ENCODE measurements at places on chromosomes 4 and X.
A peak's percentile ranks its signal among the peaks of the same experiment; 100 is the strongest.

DNA sequence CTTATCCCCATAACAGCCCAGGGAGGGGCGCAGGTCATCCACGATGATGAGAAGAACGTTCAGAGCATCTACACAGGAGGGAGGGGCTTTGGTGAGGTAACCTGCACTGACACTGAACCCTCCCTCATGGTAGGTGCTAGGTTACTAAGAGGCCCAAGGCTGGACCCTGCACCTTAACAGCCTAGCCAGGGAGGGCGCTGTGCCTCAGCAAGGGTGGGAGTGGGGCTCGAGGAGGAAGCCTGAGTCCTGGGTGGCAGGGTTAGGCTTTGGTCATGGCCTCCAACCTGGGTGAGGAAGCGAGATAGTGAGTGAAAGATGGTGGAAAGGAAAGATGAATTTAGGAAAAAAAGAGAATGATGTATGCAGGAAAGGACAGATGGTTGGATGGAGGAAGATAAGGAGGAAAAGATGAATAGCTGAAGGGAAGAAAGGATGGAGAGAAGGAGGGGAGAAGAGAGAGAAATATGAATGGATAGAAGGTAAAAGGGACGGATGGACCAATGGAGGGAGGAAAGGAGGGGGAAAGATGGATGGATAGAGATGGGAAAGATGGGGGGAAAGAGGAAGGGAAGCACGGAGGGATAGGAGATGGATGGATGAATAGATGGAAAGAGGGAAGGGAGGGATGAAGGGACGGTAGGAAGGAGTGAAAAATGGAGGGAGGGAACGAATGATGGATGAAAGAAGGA, 736 bp downstream of the IDS start:
- DNase-seq, result no peak

GRCh38 chrX:154036513-154036912, 16.8 kb upstream of the IRAK1 start:
- no peak for DNase-seq

GRCh38 chr4:27000820-27001219, 140.2 kb downstream of the STIM2 start:
- no peak for DNase-seq

DNA sequence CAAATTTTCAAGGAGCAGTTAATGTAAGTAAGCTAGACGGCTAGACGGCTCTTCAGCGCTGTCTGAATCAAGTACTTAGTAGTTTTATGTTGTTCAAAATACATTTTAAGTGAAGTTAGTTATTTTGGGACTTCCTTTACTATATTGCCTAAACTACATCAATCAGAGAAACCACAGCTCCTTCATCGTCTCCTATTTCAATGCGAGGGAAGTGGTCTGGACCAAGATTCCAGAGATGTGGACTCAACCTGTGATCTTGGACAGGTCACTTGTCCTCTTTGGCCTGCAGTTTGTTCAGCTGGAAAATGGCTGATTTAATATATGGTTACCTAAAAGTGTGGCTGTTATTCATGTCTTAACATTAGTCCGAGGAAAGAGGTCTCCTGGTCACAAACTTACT, 10.6 kb downstream of the ING2 start:
- DNase-seq, result no peak

DNA sequence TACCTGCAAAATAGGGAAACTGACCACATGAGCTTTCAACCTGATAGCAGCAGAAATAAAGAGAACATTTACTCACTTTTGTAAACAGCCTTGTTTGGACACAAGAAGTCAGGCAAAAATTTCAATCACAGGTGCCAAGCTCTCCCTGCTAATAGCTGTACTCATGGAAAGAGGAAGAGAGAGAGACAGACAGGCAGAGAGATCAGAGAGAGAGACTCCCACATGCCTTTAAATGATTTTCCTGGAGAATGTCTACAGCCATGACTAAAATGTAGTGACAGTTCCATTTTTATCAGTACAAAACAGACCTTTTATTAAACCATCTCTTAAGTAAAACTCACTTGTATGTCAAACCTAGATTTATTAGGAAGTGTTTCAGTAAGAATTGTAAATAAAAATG, 752.9 kb downstream of the TRAM1L1 start:
- DNase-seq, result no peak

- peak; percentile 62 for DNase-seq
Observed at GRCh38 chr4:54961357-54961975, 163.9 kb downstream of the KDR start.

GRCh38 chr4:94237271-94237670, 29.6 kb downstream of the SMARCAD1 start:
- DNase-seq, result no peak

DNA sequence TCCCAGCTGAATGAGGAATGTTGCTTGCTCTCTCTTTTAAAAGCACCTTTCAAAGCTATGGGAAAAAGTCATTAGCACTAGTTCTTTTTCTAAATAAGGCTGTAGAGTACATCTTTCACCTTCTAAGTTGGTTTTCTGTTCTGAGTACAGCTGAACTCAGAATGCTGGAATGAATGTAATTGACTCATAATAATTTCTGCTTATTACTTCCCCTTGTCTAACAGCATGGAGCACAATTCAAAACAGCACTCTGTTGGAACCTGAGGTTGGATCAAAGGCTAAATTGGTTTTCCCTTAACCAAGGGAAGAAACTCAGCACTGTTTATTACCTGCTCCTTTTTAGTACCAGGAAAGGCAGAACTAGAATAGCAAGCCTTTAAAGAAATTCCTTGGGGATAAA, 33.5 kb upstream of the CYP2U1 start:
- DNase-seq, result peak; percentile 8

DNA sequence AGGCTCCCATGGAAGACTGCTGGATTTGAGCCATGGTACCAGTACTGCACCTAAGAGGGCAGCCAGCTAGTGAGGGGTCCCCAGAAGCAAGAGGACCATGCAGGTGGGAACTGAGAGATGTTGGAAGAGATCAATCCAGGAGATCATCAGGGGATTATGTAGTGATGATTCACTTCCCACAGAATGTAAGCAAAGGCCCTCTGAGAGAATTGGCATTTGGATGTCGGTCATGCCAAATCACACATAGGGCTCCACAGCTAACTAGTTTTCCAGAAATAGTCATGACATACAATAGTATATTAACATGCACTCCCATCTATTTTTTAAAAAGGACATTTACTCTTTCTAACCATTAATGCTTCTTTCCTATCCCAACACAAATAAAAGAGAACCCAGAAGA, 112.5 kb downstream of the RASGEF1B start:
- DNase-seq, result peak; percentile 23

GRCh38 chrX:5780821-5781220, 447.8 kb downstream of the NLGN4X start:
- DNase-seq, result peak; percentile 44

DNA sequence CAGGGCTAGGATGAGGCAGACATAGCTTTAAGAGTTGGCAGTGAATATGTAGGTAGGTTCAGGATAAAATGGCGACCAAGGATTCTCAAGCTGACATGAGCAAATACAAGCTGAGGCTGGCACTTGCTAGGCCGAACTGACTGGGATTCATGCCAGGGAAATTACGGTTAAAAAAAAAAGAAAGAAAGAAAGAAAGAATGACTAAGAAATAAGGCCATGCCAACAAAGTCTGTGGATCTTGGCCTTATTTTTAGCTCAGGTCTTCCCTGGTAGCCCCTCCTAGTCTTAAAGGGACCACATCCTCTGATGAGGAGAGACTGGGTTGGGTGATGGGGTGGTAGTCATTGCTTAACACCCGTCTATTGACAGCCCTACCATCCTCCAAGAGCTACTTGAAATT, 64.4 kb upstream of the KLHL13 start:
- peak; percentile 0 for DNase-seq

- peak; percentile 80 for DNase-seq
Observed at GRCh38 chr4:77699731-77700210, 94.2 kb downstream of the CXCL13 start.

- DNase-seq, result peak; percentile 27
Observed at GRCh38 chr4:100189820-100190642, at the start of gene DDIT4L. DDIT4L (minus strand) TSS chr4:100190468; CDS start chr4:100189983, 485 bp downstream.

DNA sequence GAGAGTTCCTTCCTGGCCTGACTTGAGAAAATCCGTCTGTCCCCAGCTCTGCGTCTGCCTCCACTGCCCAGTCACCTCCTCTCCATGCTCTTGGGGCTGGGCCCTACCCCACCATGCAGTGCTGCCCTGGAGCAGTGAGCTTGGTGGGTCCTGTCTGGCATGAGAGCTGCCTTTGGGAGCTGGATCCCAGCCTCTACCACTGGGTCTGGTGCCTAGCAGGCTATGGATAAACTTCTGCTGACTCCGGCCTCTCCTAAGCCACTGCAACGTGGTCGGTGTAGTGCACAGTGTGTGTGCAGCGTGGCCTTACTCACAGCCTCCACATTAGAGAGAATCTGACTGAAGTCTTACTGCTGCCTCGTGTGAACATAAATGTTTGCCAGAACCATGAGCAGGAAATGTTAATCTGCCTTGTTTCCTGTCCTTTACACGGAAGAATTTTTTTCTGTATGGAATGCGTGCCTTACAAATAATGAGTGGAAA, 47.6 kb downstream of the HTT start:
- DNase-seq, result peak; percentile 15
